ENCODE measurements at places on chromosomes 16 and 17. TPM values are rescaled to one million over a fixed set of nuclear protein-coding genes. Genes with fewer than 3 reads are reported as not detected.

TEKT3 gene
- total RNA-seq = 0.12 TPM

HS3ST2 gene
- total RNA-seq = not detected

TPSAB1 gene
- not detected for total RNA-seq

GRCh38 chr16:73279451-73279850 lies 231.5 kb upstream of the ZFHX3 start:
- no peaks in the 10 kb centered on the region for H3K27me3 ChIP-seq
- no peaks in the 10 kb centered on the region for H3K4me1 ChIP-seq
- DNase-seq = no peak
- no peak overlapping the region for H3K27ac ChIP-seq
- no peaks in the 10 kb centered on the region for H3K36me3 ChIP-seq

- no peak overlapping the region for H3K27ac ChIP-seq
- H3K27me3 ChIP-seq = no peaks in the 10 kb centered on the region
- no peak overlapping the region for H3K4me3 ChIP-seq
- no peak for DNase-seq
- peaks cover 2% of the 10 kb centered on the region for H3K36me3 ChIP-seq
Measured at GRCh38 chr16:67243481-67243880, 3.8 kb downstream of the FHOD1 start.

DNA sequence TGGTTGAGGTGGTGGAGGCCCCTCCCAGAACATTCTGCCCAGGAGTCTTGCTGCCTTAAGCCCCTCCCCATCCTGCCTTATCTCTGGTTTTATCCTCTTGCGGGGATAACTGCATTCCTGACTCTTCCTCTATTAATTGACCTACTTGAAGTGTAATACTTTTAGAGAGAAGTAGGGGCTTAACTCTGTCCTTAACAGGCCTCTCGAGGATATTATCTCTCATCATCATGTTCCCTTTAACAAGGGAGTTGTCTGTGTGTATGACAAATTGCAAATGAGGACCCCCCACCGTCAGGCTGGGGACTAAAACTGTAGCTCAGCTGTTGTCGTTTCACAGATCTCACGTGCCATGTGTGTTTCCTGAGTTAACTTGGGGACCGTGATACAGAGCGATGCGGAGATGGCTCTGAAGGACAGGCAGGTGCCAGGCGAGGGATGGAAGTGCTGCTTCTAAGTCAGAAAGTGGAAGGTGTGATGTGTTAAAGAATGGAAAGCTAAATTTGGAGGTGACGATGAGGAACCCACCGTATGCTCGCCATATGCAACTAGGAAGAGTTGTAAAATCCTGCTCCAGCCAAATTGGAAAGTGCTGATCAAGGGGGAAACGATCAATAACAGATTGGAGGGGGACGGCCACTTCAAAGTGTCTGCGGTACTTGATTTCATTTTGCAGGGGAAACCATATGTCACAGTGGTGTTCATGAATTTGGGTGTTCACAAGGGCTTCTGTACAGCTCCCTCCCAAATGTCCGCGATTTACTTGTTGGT lies 106.3 kb downstream of the RPTOR start:
- no peak overlapping the region for H3K4me3 ChIP-seq
- H3K27ac ChIP-seq = no peak overlapping the region
- H3K4me1 ChIP-seq = no peaks in the 10 kb centered on the region
- H3K27me3 ChIP-seq = no peaks in the 10 kb centered on the region

- no peak overlapping the region for H3K27ac ChIP-seq
- H3K4me3 ChIP-seq = no peak overlapping the region
- peak; percentile 8 for DNase-seq
- no peaks in the 10 kb centered on the region for H3K36me3 ChIP-seq
- H3K27me3 ChIP-seq = no peaks in the 10 kb centered on the region
Measured at GRCh38 chr16:51592001-51592501, 441.0 kb upstream of the SALL1 start.

GRCh38 chr17:4893721-4894560 lies 5.4 kb upstream of the C17orf107 start:
- H3K4me3 ChIP-seq = no peak overlapping the region
- peaks cover 19% of the 10 kb centered on the region for H3K36me3 ChIP-seq
- no peak overlapping the region for H3K27ac ChIP-seq

DNA sequence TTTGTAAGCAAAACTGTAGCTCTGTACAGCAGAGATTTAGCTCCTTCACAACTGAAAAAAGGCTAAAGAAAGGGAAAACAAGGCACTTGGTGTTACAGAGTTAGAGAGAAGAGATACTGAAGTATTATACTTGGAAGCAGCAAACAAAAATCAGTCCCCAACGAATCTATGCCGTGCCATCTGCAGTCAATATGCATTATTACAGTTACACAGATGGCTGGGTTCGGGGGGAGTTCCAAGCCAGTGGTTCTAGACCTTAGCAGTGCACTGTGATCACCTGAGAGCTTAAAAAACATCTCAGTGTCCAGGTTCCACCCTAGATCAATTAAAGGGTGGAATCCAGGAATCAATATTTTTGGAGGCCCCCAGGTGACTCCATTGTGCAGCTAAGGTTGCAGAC lies 489.9 kb downstream of the SHISA9 start:
- no peak overlapping the region for H3K27ac ChIP-seq
- H3K36me3 ChIP-seq = no peaks in the 10 kb centered on the region
- DNase-seq = no peak

NME1 gene
- 104 TPM for total RNA-seq

GAA gene
- total RNA-seq = 80.3 TPM

PTX4 gene
- 0.30 TPM for total RNA-seq

GRCh38 chr17:10875430-10875851 lies 37.6 kb upstream of the PIRT start:
- no peaks in the 10 kb centered on the region for H3K36me3 ChIP-seq
- H3K4me1 ChIP-seq = no peaks in the 10 kb centered on the region
- peak; percentile 18 for DNase-seq
- H3K27ac ChIP-seq = no peak overlapping the region

GRCh38 chr16:80100846-80101451 lies 439.8 kb upstream of the DYNLRB2 start:
- H3K4me3 ChIP-seq = no peak overlapping the region
- H3K27ac ChIP-seq = no peak overlapping the region
- no peak for DNase-seq
- H3K4me1 ChIP-seq = no peaks in the 10 kb centered on the region
- H3K27me3 ChIP-seq = peaks cover 7% of the 10 kb centered on the region

APOH gene
- total RNA-seq = not detected
